Kidney (tissue), 22 donors: ENCODE measurements at places on chromosomes 1 and 21. TPM values are rescaled to one million over a fixed set of nuclear protein-coding genes. Genes with fewer than 3 reads are reported as not detected.

DNA sequence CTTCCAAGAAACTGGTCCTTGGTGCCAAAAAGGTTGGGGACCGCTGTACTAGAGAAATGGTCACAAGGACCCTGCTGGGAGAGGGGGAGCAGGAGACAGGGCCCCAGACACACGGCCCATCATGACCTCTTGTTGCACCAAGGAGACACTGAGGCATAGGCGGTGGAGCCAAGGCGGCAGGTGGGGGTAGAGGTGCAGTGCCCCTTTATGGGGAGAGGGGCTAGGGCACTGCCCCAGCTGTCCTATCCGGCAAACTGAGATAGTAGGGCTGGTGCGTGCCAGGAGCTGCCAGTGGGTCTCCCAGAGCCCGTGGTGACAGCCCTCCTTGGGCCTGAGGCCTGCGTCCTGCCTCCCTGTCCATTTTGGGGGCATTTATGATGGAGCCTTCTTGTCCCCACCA, 20.3 kb downstream of the TNNT2 start:
- no peaks in the 10 kb centered on the region for H3K27me3 ChIP-seq
- H3K4me1 ChIP-seq = no peaks in the 10 kb centered on the region
- H3K27ac ChIP-seq = no peak overlapping the region

- no peaks in the 10 kb centered on the region for H3K27me3 ChIP-seq
- H3K4me3 ChIP-seq = no peak overlapping the region
- H3K36me3 ChIP-seq = no peaks in the 10 kb centered on the region
- no peak for DNase-seq
- H3K27ac ChIP-seq = no peak overlapping the region
Observed at GRCh38 chr1:171641076-171641864, 11.2 kb downstream of the MYOC start.

DNA sequence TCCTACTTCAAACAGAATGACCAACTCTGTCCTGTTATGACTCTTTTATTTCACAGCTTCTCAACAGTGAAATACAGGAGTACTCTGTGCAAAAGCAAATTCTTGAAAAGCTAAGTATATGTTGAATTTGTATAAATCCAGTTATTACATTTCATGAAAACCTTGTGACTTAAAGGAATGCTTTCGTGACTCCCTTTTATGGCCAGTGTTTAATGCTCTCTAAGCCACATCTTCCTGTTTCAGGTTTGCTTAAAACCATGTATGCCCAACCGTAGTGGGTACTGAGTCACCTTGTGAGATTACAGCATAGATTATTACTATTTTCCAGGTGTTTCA, 40.2 kb upstream of the KIF1B start:
- no peaks in the 10 kb centered on the region for H3K4me1 ChIP-seq
- H3K36me3 ChIP-seq = peaks cover 43% of the 10 kb centered on the region
- DNase-seq = no peak
- H3K4me3 ChIP-seq = no peak overlapping the region
- no peaks in the 10 kb centered on the region for H3K27me3 ChIP-seq

DNA sequence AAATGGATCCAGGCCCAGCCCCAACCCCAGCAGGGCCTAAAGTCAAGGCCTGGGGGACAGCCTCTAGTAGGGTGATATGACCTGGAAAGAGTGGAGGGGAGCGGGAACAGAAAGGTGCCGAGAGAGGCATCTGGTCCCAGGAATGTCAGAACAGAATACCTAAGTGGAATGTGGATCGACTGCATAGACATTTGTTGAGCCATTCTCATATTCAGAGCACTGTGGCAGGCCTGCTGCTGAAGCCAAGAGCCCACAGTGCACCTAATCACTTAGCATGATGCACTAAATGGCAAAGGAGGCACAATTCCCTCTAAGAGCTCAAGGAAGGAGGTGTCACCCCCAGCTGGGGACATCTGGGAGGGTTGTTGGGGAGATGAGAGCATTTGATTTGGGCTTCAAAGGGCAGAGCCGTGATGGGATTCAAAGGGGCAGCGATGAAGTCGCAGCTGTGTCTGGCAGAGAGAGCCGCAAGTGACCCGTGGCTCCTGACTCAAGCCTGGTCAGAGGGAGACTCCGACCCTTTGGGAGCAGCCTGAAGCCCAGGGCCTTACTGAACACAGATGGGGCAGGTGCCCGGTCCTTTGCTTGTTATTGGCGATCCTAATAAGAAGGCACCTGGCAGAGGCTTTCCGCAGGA, 8.6 kb upstream of the PKP1 start:
- DNase-seq = no peak
- no peaks in the 10 kb centered on the region for H3K27me3 ChIP-seq
- no peaks in the 10 kb centered on the region for H3K4me1 ChIP-seq
- H3K36me3 ChIP-seq = no peaks in the 10 kb centered on the region

GRCh38 chr1:179757933-179758332, 14.8 kb downstream of the FAM163A start:
- H3K4me3 ChIP-seq = no peak overlapping the region
- no peaks in the 10 kb centered on the region for H3K4me1 ChIP-seq
- H3K36me3 ChIP-seq = no peaks in the 10 kb centered on the region
- no peak overlapping the region for H3K27ac ChIP-seq
- DNase-seq = no peak

- no peaks in the 10 kb centered on the region for H3K36me3 ChIP-seq
- no peak for DNase-seq
- H3K27me3 ChIP-seq = no peaks in the 10 kb centered on the region
- no peak overlapping the region for H3K4me3 ChIP-seq
Observed at GRCh38 chr1:231643071-231643934, 16.7 kb downstream of the DISC1 start.

DNA sequence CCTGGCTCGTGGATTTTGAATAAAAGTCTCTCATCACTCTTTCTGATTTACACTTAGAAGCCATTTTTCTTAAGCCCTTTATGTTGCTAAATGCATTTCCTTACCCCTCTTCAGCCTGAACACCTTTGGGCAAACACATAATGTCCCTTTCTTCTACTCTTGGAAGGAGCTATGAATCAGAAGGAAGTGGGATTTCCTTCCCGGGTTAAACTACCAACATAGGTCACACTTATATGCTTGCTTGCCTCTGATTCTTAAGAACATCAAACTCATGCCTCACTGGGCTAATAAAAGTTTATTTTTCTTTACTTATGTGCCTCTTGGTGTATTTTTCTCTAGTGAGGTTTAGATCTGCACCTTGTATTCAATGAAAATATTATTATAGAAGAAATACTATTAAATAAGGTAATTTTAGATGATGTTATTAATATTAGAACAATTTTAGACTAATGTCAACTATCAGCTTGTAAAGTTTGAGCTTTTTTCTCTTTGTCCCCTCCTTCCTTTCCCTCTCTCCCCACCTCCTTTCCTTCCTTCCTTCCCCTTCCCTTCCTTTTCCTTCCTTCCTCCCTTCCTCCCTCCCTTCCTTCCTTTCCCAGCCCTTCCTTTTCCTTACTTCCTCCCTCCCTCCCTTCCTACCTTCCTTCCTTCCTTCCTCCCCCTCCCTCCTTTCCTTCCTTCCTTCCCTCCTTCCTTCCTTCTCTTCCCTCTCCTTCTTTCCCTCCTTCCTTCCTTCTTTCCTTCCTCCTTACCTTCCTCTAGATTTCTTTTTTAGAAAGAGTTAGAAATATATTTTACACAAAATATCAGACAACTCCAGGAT, 66.5 kb upstream of the KCNJ6 start:
- no peak for DNase-seq
- no peaks in the 10 kb centered on the region for H3K36me3 ChIP-seq
- no peaks in the 10 kb centered on the region for H3K27me3 ChIP-seq
- no peaks in the 10 kb centered on the region for H3K4me1 ChIP-seq
- no peak overlapping the region for H3K27ac ChIP-seq
- H3K4me3 ChIP-seq = no peak overlapping the region

- no peaks in the 10 kb centered on the region for H3K36me3 ChIP-seq
- DNase-seq = peak; percentile 70
- H3K27ac ChIP-seq = peak overlapping the region; percentile 83
- H3K4me1 ChIP-seq = peaks cover 12% of the 10 kb centered on the region
- H3K4me3 ChIP-seq = peak overlapping the region; percentile 64
- H3K27me3 ChIP-seq = no peaks in the 10 kb centered on the region
Observed at GRCh38 chr1:180912211-180912800, 391 bp upstream of the KIAA1614 start.

Gene ZNF692
- 29.6 TPM for total RNA-seq

Gene KDF1
- total RNA-seq = 14.1 TPM

Gene LCE1C
- total RNA-seq = not detected

Gene CLIC4
- 315 TPM for total RNA-seq
